ENCODE measurements at places on chromosomes 2 and 18.
A peak's percentile ranks its signal among the peaks of the same experiment; 100 is the strongest.

- no peak for DNase-seq
These were observed 8.1 kb upstream of the TXNDC2 start for GRCh38 chr18:9877655-9878014.

DNA sequence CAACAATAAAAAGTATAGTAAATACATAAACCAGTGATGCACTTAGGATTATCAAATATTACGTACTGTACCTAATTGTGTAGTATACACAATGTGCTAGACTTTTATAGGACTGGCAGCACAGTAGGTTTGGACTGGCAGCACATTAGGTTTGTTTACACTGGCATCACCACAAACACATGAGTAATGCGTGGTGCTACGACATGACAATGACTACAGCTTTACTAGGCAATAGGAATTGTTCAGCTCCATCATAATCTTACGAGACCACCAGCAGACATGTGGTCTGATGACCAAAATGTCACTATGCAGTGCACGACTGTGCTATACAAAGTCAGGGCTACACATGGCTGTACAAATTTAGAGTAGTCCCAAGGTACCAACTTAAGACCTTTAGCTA is 2.3 kb downstream of the MBOAT2 start:
- no peak for DNase-seq

- DNase-seq: no peak
These were observed 144.5 kb downstream of the LAMA3 start for GRCh38 chr18:23833714-23834113.

DNA sequence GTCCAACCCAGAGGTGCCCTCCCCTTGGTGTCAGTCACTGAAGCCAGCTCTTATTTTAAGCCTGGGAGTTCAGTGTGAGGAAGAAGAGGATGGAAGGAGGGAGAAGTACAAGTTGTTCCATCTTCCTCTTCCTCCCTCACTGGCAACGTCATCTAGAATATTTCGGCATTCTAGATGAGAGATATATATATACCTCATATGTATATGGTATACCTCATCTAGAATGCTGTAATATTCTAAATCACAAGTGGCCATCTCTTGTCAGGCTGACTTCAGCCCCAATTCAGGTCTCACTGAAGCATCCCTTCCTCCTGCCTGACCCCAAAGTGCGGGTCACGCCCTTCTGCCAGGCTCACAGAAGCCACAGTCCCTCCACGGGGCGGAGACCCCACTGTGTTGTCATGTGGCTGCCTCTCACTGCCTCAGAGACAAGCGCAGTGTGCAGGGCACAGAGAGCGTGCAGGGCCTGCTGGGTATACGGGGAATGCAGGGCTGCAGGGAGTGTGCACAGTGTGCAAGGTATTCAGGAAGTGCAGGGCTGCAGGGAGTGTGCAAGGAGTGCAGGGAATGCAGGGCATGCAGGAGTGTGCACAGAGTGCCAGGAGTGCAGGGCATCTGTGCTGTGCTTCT is 32.8 kb upstream of the B3GNT7 start:
- no peak for DNase-seq

DNA sequence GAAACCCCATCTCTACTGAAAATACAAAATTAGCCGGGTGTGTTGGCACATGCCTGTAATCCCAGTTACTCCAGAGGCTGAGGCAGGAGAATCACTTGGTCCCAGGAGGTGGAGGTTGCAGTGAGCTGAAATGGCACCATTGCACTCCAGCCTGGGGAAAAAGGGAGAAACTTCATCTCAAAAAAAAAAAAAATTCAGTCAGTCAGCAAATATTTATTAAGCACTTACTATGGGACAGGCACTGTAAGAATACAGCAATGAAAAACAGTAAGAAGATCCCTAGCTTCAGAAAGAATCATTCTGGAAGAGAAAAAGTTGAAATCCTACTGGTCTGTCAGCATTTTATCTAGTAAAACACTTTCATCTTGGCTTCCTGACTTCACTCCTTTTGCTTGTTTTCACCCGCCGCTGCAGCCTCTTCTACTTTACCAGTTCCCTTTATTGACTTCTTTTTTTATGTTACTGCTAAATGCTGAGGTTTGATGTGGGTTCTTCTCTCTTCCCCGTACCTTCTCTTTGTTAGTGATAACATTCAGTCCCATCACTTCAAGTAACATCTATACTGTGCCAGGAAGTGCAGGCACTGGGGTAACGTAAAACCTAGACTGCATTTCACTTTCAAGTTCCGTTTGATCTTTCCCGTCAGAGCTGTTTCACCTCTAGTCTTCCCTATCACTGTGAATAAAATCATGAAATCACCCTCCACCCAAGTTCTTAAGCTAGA is 10.8 kb upstream of the TAF4B start:
- no peak for DNase-seq

DNA sequence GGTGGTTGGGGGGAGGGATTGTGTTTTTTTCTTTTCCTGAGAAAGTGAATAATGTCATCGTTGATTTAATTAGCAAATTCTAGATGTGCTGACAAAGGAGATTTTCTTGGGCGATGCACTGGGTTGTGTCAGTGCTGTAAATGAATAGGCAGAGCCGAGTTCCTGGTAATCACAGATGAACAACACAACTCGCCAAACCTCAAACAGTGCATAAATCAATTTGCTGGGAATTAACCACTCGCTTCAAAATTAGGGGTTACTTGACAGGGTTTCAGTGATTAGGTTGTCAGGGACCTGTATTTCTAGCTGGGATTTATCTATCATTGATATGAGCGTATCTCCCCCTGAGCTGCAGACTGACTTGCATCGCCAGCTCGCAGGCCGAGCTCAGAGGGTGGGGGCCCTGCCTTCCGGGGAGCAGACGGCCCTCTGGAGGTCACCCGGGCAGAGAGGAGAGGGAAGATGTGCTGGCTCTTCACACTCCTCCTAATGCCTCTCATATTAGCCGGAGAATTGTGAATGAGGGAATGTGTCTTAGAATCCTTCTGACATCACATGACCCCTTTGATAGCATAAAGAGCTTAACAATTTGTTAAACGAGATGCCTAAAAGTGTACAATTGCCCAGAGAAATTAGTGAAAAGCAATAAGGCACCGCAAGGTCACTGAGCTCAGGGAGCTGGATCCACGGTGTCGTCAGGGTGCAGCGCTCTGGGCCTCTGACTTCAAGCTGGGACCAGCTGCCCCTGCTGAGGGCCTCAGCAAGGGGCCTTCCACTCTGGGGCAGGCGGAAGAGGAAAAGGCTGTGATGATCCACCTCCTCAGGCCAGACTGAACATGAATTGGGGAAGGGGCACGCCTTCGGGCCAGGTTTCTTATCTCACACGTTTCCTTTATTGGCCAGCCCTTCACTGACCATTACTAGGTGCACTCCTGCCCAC is 48.9 kb downstream of the SMIM21 start:
- DNase-seq: peak; percentile 34

- DNase-seq: peak; percentile 65
These were observed at the start of gene TRABD2A for GRCh38 chr2:84880645-84881521. TRABD2A (minus strand) TSS chr2:84881084; CDS start chr2:84881039, 45 bp downstream.

DNA sequence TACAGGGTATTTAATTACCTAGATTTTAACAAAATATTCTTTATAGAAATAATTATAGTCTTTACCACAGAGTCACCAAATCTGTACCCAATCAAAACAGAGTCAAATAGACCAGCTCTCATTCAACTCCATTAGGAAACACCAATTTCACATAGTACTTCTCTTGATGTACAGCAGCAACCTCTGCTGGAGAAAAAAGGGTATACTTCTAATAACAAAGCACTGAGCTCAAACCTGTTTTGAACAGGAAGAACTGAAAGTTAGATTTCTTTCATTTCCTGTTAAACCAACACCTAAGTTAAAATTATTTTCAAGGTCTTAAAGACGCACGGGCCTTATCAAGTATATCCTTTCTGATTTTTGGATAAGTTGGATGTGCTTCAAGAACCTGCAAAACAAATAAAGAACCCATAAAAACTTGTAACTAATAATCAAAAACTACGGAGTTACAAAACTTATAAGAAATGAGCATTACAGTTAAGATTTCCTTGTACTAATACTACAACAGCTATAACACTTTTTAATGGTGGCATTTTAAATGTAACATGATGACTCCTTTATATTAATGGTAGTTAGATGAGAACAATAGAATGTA is 79.0 kb downstream of the TTC21B start:
- DNase-seq: no peak

GRCh38 chr18:60003610-60004185 is 103.9 kb downstream of the PMAIP1 start:
- DNase-seq: no peak

- DNase-seq: no peak
These were observed 68.2 kb downstream of the ZSWIM2 start for GRCh38 chr2:186780701-186781316.

GRCh38 chr2:218186876-218187275 is 20.1 kb upstream of the CXCR1 start:
- DNase-seq: no peak

- no peak for DNase-seq
These were observed 137.8 kb upstream of the RND3 start for GRCh38 chr2:150625303-150625702.

DNA sequence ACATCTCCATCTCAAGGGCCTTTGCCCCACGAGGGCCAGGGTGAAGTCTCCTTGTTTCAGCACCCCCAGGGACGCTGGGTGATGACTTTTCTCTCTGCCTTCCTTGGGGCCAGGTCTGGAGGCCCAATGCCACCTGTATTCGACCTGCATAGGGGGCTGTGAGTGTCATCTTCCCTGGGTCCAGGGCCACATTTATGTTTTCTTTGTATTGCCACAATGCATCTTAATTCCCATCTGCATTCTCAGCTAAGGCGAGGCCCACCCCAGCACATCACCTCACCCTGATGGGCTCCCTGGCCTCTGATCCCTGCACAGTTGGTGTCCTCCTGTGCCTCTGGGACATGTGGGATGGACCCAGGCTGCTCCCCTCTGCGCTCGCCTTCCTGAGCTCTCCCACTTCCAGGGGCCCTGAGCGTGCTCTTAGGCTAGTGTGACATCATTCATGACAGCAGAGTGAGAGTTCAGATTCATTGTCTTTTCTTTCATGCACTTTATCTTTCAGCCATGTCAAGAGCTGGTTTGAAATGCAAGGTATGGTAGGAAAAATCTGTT is 122.0 kb upstream of the COPS8 start:
- no peak for DNase-seq

- DNase-seq: no peak
These were observed 54.9 kb downstream of the LIPG start for GRCh38 chr18:49616618-49617328.

GRCh38 chr2:103738606-103739005 is 976.8 kb downstream of the TMEM182 start:
- no peak for DNase-seq

GRCh38 chr2:104855221-104856085 is 1.5 kb downstream of the POU3F3 start:
- DNase-seq: peak; percentile 15

DNA sequence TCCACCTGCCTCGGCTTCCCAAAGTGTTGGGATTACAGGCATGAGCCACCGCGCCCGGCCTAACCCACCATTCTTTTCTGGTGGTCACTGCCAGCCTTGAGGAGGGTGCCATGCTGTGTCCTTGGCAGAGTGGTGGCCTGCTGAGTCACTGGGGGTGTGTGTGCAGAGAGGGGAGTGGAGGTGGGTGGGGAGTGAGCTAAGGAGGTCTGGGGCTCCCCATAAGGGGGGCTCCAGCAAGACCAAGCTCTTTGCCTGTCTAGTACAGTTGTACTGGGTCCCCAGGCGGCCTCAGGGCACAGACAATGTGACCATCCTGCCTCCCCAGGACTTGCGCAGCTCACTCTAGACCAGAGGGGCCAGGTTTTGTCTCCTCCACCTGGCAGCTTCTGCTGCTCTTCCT is 36.1 kb downstream of the LAMA3 start:
- DNase-seq: no peak
